Activated CD4-positive, CD25-positive, alpha-beta regulatory T cell treated with anti-CD3 and anti-CD28 coated beads, Interleukin-2, amount 50 U/mL, for 72 hours (primary cell): ENCODE measurements at places on chromosomes 12 and 14.

- no peak for DNase-seq
Measured at GRCh38 chr14:61466249-61466904, 145.0 kb downstream of the PRKCH start.

DNA sequence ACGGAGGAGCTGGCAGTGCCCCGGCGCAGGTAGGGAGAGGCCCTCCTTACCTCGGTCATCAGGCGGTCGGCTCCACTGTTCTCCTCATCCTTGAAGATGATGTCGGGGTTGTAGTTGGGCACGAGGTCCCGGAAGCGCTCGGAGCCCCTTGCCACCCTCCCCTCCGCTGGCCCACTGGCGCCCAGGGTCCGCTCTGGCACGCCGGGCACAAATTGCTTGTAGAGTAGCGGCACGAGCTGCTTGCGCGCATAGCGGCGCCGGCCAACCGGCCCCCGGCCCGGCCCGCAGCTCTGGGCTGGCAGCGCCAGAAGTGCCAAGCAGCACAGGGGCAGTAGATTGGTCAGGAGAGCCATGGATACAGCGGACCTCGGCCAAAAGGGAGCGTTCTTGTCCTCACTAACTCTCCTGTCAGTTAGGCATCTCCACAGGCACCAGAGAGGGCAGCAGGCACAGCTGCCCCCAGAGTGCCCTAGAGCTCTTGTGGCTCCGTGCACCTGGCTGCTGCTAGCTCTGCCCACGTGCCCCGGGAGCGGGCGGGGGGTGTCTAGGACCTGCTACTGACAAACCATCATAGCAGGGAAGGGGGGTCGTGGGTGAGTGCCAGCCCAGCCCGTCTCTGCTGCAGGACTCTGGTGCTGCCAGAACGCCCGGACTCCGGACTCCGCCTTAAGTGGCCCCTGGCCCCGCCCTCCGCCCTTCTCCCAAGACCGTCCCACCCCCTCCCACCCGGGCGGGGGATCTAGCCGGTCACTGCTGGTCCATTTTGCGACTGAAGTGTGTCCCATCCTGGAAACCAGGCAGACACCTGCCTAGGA lies at the start of gene DHH:
DHH (minus strand) TSS at position 642 of the 815 bp plus-strand sequence; CDS start at position 353, 289 bp downstream.
- DNase-seq: no peak

DNA sequence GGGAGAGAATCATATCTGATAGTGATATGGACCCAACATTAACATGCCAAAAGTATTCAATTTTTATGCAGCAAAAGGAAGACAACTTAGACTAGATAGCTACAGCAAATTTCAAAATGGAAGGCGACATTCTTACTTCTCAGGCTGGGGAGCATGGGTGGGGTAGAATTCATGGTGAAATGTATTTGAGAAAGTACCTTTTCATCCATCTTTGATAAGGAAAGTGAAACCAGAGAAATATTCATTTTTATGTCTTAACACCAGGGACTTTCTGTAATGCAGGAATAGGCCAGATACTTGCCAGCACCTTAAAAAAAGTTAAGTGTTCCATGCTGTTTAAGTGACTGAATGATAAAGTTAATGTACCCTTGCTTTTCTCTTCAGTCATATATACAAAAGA lies 13.4 kb downstream of the BTG1 start:
- no peak for DNase-seq

DNA sequence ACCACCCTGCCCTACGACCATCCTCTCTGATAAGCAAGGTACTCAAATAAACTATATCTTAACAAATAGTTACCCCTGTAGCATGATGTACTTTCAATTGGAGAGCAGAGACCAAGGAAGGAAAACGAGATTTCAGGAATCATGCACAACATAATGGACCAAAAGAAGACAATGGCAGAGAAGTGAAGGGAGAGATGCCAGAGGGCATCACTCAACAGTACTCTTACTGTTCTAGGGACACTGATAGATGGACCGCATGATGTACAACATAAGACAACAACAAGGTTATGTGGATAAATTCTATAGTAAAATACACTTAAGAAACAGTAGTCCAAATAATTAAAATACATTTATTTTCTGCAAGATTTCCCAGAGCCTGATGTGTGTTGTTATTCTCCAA lies 77.5 kb upstream of the IFNG-AS1 start:
- no peak for DNase-seq
